ENCODE measurements at places on chromosomes 4 and X.

DNA sequence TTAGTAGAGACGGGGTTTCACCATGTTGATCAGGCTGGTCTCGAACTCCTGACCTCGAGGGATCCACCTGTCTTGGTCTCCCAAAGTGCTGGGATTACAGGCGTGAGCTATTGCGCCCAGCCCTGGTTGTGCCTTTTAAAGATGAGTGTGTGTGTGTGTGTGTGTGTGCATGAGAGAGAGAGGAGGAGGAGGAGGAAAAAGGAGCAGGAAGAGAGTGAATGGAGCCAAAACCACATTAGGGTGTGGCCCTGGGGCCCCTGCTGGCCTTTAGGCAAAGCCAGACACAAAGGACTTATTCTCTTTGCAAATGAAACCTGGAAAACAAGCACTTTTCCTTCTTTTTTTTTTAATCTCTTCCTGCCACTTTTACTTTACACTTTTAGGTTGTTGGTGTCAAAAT lies 48.2 kb upstream of the KLF3 start:
- no peak for DNase-seq

GRCh38 chr4:70997036-70997435 lies 3.6 kb downstream of the DCK start:
- no peak for DNase-seq

DNA sequence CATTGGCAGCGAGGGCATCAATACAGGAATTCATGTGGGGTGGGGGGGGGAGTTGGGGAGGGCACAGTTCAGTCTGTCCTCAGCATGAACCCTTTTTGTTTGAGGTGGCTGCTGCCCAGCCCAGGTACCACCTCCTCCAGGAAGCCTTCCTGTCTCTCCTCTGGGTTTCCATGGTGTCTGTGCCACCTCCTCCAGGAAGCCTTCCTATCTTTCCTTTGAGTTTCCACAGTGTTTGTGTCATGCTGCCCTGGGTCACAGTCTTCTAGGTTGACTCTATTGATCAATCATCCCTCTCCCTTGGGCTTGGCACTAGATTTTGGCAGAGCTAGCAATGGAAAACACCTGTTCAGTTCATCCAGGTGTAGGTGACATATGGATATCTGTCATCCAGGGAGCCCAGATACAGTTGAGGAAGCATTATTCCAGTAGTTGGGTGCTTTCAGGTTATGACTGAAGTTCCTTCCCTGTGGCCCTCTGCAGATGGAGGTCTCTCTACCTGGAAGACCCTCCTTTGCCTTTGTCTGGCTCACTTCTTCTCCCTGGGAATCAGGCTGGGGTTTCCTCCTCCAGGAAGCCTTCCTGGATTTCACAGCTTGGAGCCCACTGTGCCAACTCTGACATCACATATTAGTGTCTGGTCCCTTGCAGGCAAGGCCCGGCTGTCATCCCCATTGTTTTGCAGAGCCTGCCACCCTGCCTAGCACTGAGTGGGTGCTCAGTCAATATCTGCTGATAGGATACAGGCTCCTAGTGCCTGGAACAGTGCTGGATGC lies 96.6 kb downstream of the SORCS2 start:
- DNase-seq: no peak

DNA sequence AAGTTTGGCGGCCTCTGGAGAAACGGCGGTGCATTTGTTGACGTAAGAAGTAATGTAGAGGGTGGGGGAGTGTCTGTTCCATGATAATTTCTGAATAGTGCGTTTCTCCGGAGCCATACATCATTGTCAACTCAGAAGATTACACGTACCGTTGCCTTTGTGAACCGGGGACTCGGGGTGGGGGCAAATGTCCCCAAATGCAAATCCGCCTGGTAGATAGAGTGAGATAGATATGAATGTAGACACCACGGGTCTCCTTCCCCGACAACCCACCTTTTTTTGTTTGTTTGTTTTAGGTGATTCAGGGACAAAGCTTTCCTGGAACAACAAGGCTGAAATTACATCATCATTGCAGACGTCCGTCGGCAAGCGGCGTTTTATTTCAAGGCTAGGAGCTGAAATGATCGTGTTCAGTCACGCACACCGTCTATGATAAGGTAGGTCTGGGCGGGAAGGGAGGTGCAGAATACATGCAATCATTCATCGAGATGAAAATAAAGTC lies 96.0 kb upstream of the PPP2R3B start:
- DNase-seq: no peak

- DNase-seq: no peak
Observed at GRCh38 chr4:40918330-40918729, 168.6 kb downstream of the NSUN7 start.

DNA sequence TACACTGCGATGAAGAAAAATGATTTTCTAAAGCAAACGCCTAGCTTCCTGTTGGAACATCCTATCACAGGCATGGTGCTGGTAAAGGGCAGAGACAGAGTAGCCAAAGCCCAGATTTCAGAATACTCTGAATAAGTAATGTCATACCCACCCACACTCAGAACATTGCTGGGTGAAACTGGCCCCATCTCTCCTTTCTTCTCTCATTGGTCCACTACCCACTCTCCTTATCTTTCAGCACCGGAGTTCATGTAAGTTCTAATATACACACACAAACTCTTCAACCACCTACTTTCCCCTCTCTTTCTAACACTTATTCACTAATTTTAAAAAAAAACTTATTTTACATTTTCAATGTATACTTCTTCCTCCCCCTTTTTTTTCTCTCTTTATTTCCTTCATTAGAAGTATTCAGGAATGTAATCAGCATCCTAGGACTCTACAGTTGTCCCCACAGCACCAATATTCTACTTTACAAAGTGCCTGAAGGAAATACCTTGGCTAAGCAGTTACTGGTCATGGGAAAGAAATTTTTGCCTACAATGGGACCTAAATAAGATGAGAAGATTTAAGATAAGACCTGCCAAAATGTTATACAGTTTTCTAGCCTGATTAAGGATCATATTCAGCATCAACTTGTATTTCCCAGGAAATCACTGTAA lies 63.0 kb downstream of the SEC24D start:
- DNase-seq: no peak

- DNase-seq: no peak
Observed at GRCh38 chrX:45479196-45479834, 278.6 kb upstream of the DIPK2B start.

- DNase-seq: no peak
Observed at GRCh38 chr4:89365776-89366175, 58.2 kb upstream of the GPRIN3 start.

DNA sequence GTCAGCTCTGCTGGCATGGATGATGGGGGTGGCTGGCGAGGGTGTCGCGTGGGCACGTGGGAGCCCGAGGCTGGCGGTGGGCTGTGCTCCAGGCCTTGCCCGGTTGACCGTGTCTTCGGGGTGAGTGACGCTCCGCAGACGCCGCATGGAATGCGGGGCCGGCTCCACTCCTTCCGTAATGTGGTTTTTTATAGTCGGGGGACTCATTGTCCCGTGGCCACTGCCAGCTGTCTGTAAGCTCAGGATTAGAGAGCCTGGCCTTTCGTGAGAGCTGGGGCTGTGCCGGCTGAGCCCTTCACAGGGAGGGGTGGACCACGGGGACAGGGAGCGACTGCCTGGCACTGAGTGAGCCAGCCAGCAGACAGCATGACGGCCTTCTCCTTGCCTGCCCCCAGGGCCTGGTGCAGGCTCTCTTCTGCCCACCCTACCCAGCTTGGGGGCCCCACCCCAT lies 20.4 kb downstream of the DOK7 start:
- no peak for DNase-seq

DNA sequence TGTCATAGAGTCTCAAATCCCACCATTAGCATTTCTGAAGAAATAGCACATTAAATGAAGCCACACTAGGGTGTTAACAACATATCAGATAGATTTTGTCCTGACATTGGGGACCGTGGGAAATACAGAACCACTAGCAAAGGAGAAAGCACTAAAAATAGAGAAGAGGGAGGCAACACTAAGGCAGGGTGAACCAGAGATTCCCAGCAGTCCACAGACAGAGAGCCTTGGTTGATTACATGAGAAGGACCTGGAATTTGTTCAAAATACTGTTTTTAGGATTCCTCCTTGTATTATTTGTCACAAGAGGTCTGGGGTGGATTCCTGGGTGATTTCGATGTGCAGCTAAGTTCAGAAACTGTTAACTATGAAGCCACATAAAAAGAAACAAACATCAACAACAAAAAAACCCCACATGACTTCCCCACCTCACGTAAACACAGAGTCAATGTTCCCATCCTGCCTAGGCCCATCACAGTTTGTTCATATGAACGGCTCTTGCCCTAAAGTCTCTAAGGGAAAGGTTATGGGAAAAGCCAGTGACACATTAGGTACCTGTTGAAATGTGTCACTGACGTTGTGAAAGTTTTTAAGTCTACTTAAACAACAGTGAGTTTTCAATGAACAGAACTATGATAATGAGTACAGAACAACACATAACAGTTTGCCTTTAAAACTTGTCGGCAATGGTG lies 23.6 kb upstream of the GRSF1 start:
- no peak for DNase-seq

DNA sequence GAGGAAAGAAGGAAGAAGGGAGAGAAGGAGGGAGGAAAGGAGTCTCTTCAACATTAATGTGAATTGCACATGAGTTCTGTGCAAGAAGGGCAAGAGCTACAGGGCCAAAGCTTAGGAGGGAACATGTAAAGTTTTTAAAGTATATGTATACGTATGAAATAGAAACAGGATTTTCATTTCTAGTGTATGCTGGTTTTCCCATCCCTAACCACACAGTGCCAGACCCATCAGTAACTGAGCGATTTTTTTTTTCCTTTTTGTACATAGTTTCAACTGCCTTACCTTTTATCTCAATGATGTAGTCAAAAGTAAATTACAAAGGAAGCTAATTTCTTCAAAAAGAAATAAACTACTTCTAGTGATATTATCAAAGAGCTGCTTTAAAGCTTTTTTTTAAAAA lies 157.6 kb downstream of the SH3KBP1 start:
- DNase-seq: no peak

GRCh38 chr4:42708625-42709024 lies 51.7 kb upstream of the ATP8A1 start:
- no peak for DNase-seq
